ENCODE measurements at places on chromosomes 6 and 20. TPM values are rescaled to one million over a fixed set of nuclear protein-coding genes. Genes with fewer than 3 reads are reported as not detected.

Gene TTI1
- 29.5 TPM for total RNA-seq

Gene EFCAB8
- total RNA-seq = 1.0 TPM

Gene COX4I2
- total RNA-seq = 4.0 TPM

Gene MYBL2
- total RNA-seq = 0.60 TPM

Gene MYLK2
- not detected for total RNA-seq

Gene PXDC1
- 22.9 TPM for total RNA-seq

Data from ureter (tissue), 1 donor.